ENCODE measurements at places on chromosomes 2 and 18. TPM values are rescaled to one million over a fixed set of nuclear protein-coding genes. Genes with fewer than 3 reads are reported as not detected.

DNA sequence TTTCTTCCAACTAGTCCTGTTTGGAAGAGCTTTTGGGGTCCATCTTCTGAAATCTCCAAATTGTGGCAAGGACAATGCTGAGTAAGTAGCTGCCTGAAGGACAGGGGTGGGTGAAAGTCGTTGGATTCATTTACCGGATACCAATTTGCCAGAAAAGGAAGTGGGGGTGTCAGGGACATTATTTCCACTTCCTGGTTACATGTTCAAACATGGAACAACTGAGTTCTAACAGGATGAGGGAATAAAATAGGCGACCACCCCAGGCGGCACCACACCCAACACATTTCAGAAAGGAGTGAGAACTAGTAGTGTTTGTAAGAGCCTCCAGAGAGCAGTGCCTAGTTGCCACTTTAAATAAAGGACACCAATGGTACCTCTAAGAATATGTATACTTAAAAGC is 158.6 kb upstream of the SERTAD2 start:
- no peak overlapping the region for H3K27ac ChIP-seq
- H3K36me3 ChIP-seq, result no peaks in the 10 kb centered on the region
- H3K27me3 ChIP-seq, result no peaks in the 10 kb centered on the region

DNA sequence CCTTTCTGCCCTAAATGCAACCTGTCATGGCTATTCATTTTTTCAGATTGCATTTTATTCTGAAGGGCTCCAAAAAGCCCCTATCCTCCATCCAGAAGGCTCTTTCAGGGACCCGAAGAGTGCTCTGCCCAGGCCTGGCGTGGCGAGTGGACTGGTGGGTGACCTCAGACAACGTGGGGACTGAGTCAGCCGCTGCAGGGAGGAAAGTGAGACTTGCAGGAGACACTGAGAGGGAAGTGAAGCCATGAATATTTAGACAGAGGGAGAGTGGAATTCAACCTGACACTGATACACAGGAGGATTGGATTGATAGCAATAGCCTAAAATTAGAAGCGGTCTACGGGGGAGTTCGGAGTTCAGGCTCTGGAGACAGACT is 63.6 kb upstream of the SIX2 start:
- H3K4me1 ChIP-seq, result peaks cover 9% of the 10 kb centered on the region
- no peak overlapping the region for H3K27ac ChIP-seq
- H3K27me3 ChIP-seq, result no peaks in the 10 kb centered on the region
- DNase-seq, result no peak

DNA sequence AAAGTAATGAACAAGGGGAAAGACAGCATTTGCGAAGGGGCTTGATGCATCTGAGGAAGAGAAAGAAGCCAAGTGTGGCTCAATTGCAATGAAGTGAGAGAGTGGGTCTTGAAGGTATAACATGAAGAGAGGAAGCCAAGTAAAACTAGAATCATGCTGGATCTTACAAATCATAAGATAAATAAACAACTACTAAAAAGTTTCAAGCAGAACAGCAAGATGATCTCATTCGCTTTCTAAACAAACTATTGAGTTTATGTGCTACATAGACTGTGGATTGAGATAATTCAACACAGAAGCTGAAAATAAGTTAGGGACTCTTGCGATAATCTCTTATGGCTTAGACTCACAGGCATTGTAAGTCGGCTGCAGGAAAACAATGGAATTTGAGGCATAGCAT is 1310.5 kb upstream of the NRXN1 start:
- no peak overlapping the region for H3K4me3 ChIP-seq
- H3K36me3 ChIP-seq, result no peaks in the 10 kb centered on the region
- DNase-seq, result no peak
- H3K27ac ChIP-seq, result no peak overlapping the region
- peaks cover 6% of the 10 kb centered on the region for H3K4me1 ChIP-seq
- no peaks in the 10 kb centered on the region for H3K27me3 ChIP-seq

The ZNF532 gene
- 67.6 TPM for total RNA-seq

DNA sequence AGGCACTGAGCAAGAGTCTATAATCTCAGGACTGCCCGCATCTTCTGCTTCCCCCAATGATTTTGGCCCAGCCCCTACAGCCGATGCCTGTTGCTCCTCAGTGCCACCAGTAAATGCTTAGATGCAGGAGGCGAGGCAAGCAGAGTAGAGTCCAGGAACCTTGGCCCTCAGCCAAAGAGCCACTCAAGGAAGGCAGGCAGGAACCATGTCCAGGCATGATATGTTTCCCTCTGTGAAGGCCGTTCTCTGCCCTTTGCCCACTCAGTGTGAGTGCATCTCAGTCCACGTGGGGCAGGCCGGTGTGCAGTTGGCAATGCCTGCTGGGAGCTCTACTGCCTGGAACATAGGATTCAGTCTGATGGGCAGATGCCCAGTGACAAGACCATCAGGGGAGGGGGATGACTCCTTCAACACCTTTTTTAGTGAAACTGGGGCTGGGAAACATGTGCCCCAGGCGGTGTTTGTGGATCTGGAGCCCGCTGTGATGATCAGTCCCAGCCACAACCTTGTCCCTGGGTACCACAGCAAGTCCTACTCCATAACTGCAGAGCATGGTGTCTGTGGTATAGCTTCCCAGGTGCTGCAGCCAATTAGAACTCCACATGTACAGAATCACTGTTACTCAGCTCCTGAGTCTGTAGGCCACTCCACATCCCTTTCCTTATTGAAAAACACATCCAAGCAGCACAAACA is 9.7 kb upstream of the DNAJB2 start:
- peak overlapping the region; percentile 58 for H3K27ac ChIP-seq
- H3K4me1 ChIP-seq, result peaks cover 20% of the 10 kb centered on the region
- DNase-seq, result peak; percentile 63
- no peak overlapping the region for H3K4me3 ChIP-seq
- H3K27me3 ChIP-seq, result no peaks in the 10 kb centered on the region

- no peaks in the 10 kb centered on the region for H3K27me3 ChIP-seq
- H3K27ac ChIP-seq, result no peak overlapping the region
- no peaks in the 10 kb centered on the region for H3K36me3 ChIP-seq
- H3K4me3 ChIP-seq, result no peak overlapping the region
- no peak for DNase-seq
- no peaks in the 10 kb centered on the region for H3K4me1 ChIP-seq
Observed at GRCh38 chr2:236859908-236860307, 225.8 kb upstream of the COPS8 start.

The VPS54 gene
- total RNA-seq, result 16.5 TPM

- no peak for DNase-seq
- peaks cover 21% of the 10 kb centered on the region for H3K27me3 ChIP-seq
- H3K4me1 ChIP-seq, result peaks cover 6% of the 10 kb centered on the region
- H3K4me3 ChIP-seq, result no peak overlapping the region
- no peaks in the 10 kb centered on the region for H3K36me3 ChIP-seq
- no peak overlapping the region for H3K27ac ChIP-seq
Observed at GRCh38 chr18:62992877-62993365, 277.6 kb downstream of the PHLPP1 start.

The NCKAP5 gene
- not detected for total RNA-seq

The SLC11A1 gene
- 0.09 TPM for total RNA-seq

GRCh38 chr2:209476367-209477208 is 52.7 kb downstream of the MAP2 start:
- peak; percentile 98 for DNase-seq
- H3K27ac ChIP-seq, result peak overlapping the region; percentile 19
- no peak overlapping the region for H3K4me3 ChIP-seq
- peaks cover 19% of the 10 kb centered on the region for H3K4me1 ChIP-seq
- no peaks in the 10 kb centered on the region for H3K36me3 ChIP-seq

GRCh38 chr2:217731805-217732204 is 271.0 kb downstream of the TNS1 start:
- no peak for DNase-seq
- no peaks in the 10 kb centered on the region for H3K36me3 ChIP-seq
- H3K27me3 ChIP-seq, result peaks cover 17% of the 10 kb centered on the region
- H3K4me3 ChIP-seq, result no peak overlapping the region
- H3K4me1 ChIP-seq, result no peaks in the 10 kb centered on the region

The TMEM178A gene
- 0.66 TPM for total RNA-seq

- H3K27me3 ChIP-seq, result no peaks in the 10 kb centered on the region
- H3K27ac ChIP-seq, result no peak overlapping the region
- no peak overlapping the region for H3K4me3 ChIP-seq
- no peaks in the 10 kb centered on the region for H3K36me3 ChIP-seq
Observed at GRCh38 chr2:23422089-23423061, 37.4 kb downstream of the KLHL29 start.

DNA sequence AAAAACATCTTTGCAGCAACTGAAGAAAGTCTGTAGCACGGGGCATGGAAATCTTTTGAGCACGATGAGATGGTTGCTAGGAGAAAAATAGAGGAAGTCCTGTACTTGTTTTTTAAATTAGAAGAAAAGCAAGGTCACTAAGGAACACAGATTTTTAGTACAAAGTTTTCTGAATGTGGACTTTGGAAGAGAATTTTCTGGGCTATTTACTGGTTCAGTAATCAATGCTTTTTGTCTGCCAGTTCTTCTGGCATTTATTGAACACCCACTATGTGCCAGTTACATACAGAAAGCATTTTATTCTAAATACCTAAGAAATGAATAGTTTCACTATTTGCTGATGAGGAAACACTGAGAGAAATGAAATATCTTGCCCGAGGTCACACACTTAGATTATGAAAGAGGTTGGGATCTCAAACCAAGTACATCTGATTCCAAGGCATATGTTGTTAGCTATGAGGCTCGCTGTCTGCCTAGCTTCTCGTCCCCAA is 15.6 kb upstream of the MAP3K20 start:
- H3K4me1 ChIP-seq, result peaks cover 30% of the 10 kb centered on the region
- no peaks in the 10 kb centered on the region for H3K36me3 ChIP-seq

DNA sequence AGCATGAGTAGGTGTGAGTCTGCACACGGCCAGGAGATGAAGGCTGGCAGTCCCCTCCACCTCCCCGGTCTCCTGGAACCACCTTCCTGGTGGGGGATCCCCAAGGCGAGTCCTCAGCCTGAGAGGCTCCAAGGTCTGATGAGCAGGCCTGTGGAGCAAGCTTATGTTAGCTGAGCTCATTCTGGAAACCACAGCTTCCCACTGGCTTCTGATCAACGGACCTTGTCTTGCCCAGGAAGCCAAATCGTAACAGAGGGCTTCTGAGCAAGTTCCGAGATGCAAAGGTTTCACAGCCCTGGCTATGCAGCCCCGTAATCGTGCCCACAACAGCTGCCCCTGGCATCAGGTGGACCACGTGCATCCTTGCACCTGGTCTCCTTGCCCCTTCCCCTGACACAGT is 28.8 kb upstream of the GPR55 start:
- peaks cover 13% of the 10 kb centered on the region for H3K4me1 ChIP-seq
- no peak overlapping the region for H3K4me3 ChIP-seq
- H3K27me3 ChIP-seq, result no peaks in the 10 kb centered on the region
- no peaks in the 10 kb centered on the region for H3K36me3 ChIP-seq
- DNase-seq, result no peak
- no peak overlapping the region for H3K27ac ChIP-seq

The DNAJB2 gene
- 58.2 TPM for total RNA-seq

DNA sequence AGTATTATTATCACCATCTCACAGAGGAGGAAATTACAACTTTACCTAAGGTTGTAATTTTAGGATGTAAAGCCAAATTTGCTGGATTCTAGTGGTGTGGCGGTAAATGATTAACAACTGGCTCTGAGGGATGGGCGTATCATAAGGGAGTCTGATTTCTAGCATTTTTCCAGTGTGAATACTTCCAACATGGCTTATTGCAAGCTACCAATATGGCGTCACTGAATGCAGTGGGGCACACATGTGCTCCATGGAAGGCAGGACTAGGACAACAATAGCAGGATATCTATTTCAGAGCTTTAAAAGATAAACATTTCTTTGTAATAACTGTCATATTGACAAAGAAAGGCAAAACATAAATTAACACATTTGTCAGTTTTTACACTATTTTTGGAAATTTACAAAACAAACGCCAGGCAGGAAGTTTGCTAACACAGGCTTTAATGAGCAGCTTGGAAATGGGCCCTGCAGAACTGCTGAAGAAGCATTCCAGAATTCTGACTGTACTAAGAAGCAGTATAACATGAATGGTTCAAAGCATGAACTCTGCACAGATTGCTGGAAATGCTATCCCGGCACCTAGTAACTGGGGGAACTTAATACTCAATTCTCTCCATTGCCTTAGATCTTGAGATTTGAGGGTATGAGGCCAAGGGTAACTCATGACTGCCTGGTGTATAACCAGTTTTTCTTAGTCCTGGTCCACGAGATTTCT is 439.3 kb upstream of the MAP2 start:
- peaks cover 6% of the 10 kb centered on the region for H3K4me1 ChIP-seq
- H3K27ac ChIP-seq, result no peak overlapping the region
- no peak overlapping the region for H3K4me3 ChIP-seq
- no peaks in the 10 kb centered on the region for H3K27me3 ChIP-seq

The RAD51AP2 gene
- total RNA-seq, result 0.14 TPM

- no peaks in the 10 kb centered on the region for H3K4me1 ChIP-seq
- H3K4me3 ChIP-seq, result no peak overlapping the region
- no peaks in the 10 kb centered on the region for H3K27me3 ChIP-seq
Observed at GRCh38 chr2:201285499-201285898, 25.2 kb downstream of the CASP8 start.

DNA sequence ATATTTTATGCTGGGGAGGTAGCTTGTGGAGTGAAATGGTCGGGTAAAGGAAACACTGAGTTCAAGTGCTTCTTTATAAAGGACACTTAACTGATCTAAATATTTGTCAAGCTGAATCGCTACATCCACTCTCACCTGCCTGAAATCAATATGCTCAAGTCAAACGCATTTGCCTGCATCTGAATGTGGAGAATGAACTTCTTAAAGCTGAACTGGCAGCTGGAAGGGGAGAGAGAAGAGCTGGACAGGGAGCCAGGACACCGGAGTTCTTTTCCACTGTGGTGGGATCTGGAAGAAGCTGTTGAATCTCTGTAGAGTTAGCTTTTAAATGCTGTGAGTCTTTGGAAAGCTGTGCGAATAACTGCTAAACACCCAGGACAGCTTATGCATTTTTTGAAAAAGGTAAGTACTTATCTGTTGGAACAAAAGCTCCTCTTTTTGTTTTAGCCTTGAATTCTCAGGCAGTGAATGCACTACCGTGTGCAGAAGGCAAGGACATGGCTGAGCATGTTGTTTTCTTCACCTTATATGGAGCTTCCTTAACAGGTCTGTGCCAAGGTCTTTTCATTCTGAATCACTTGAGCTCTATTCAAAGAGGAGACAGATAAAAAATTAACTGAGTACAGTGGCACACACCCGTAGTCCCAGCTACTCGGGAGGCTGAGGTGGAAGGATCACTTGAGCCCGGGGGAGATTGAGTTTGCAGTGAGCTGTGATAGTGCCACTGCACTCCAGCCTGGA is 74.2 kb upstream of the KLF7 start:
- no peak overlapping the region for H3K4me3 ChIP-seq
- no peak overlapping the region for H3K27ac ChIP-seq
- no peaks in the 10 kb centered on the region for H3K36me3 ChIP-seq
- DNase-seq, result peak; percentile 83
- H3K27me3 ChIP-seq, result no peaks in the 10 kb centered on the region

The CREG2 gene
- total RNA-seq, result not detected

The RGPD4 gene
- total RNA-seq, result 0.14 TPM

DNA sequence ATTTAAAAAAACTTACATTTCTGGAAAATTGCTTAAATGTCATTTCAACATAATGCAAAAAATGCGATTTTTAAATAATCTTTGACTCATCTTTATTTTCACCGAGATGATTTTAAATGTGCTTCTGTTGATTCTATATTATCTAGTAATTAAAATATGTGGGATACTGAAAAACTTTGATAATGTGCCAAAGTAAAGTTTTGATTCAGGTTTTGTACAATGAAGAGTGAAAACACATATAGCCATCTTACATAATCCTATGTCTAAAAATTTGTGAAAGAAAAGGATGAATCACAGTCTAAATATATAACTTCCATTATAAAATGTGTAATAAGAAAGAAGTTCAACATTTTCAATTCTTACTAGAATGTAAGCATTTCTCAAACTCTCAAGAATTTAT is 204.3 kb upstream of the ZC3H15 start:
- DNase-seq, result peak; percentile 53
- H3K4me1 ChIP-seq, result no peaks in the 10 kb centered on the region
- no peaks in the 10 kb centered on the region for H3K36me3 ChIP-seq
- H3K4me3 ChIP-seq, result no peak overlapping the region
- no peaks in the 10 kb centered on the region for H3K27me3 ChIP-seq
- H3K27ac ChIP-seq, result no peak overlapping the region

All from MCF 10A (cell line).